ENCODE measurements at places on chromosomes 2 and 18.

- no peak for DNase-seq
These were observed 43.0 kb upstream of the MGAT4A start for GRCh38 chr2:98773907-98774306.

- no peak for DNase-seq
These were observed 17.3 kb downstream of the ZBTB7C start for GRCh38 chr18:48391868-48392267.

DNA sequence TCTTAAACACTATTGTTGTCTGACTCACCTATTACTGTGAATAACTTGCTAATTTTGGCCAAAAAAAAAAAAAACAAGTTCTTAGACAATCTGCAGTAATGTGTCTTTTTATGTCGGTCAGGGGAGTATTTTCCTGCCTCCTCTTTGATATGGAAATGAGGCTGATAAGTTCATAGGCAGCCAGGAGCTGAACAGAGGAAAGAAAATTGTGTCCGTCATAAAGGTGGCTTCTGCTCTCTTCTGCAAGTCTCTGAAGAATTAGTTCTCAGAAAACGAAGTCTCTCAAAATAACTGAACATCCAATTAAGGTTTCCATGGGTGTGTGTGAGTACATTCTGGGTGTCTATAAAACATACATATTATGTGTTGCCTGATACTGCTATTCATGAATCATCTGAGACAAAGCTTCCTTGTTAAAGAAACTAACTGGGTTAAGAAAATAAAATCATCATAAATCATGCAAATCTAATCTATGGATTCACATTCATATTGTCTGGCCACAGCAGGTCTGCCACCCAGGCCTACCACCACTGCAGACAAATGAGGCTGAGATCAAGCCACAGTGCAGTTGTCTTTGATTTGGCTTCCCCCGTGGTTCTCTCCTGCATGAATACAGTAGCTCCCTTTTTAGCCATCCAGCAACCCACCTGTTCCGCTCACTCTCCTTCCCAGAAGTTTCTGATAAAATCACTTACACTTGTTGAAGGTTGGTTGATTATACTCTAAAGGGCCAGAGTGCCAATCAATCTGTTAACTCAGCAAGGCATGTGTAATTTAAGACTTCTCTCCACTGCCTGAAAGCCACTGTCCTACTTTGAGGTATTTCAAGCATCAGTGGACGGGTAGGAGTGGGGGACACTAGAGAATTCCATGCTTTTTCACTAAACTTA, 19.4 kb upstream of the SP5 start:
- DNase-seq, result no peak

DNA sequence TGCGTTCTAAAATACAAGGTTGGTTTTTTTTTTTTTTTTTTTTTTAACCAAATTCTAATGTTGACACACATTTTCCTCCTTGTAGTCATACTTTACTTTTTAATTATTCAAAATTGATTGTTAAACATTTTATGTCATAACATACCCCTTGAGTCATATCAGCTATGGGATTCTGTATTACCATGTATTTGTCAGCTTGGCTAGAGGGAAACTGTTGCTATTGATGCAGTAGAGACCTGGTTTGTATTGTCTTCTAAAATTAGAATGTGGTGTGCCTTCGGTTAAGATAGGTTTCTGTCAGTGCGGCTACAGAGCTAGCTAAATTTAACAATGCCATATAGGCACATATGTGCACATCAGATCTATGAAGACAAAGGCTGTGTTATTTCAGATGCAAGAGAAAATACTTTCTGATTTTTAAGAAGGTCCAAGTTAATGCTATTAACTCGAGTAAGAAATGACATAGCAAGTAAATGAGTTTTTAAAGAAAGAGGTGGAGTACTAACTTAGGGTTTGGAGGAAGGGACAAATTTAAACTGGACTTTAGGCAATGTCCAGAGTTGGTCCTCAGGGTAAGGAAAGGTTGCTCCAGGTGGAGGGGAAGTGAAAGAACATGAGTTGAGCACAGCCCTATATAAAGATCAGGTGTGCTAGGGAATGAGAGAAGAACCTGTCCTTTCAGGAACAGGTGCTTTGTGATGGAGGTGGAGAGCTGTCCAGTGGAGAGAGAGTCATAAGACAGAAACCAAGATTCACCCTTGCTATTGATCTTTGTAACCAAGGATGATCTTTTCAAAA, 152.3 kb downstream of the PRPF40A start:
- DNase-seq, result no peak

- no peak for DNase-seq
These were observed 112.1 kb downstream of the GLI2 start for GRCh38 chr2:120847700-120848321.

DNA sequence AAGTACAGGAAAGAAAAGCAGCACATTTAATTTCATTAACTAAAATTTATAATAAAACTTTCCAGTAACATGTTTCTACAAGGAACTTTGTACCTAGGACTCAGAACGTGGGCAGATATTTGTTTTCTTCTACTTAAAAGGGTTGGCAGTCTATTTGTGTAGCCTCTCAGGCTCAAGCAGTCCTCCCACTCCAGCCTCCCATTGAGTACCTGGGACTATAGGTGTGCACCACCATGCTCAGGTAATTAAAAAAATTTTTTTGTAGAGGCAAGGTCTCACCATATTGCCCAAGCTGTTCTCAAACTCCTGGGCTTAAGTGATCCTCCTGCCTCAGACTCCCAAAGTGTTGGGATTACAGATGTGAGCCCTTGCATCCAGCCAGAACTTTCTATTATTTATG, 36.8 kb downstream of the UGP2 start:
- DNase-seq, result no peak

- no peak for DNase-seq
These were observed 90.0 kb upstream of the TAF1B start for GRCh38 chr2:9753276-9753600.

GRCh38 chr2:29991086-29991485, 69.7 kb upstream of the ALK start:
- no peak for DNase-seq

DNA sequence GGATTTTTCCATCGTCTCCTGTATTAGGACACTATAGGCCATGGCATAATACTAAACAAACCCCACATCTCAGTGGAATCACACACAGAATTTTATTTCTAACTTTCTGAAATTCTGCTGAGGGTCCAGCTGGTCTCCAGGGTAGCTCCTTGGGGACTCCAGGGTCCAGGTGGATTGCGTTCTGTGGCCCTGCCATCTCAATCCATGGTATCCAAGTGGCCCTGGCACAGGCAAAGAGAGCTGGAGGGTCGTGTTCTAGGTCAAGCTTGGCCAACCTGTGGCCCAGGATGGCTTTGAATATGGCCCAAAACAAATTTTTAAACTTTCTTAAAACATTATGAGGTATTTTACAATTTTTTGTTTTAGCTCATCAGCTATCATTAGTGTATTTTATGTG, 134.6 kb downstream of the CTIF start:
- no peak for DNase-seq

GRCh38 chr2:13751955-13752354, 880.6 kb upstream of the LRATD1 start:
- no peak for DNase-seq

GRCh38 chr2:37190290-37190689, 1.8 kb upstream of the SULT6B1 start:
- DNase-seq, result no peak

- DNase-seq, result no peak
These were observed 300.9 kb downstream of the CYP26B1 start for GRCh38 chr2:71846669-71847291.

DNA sequence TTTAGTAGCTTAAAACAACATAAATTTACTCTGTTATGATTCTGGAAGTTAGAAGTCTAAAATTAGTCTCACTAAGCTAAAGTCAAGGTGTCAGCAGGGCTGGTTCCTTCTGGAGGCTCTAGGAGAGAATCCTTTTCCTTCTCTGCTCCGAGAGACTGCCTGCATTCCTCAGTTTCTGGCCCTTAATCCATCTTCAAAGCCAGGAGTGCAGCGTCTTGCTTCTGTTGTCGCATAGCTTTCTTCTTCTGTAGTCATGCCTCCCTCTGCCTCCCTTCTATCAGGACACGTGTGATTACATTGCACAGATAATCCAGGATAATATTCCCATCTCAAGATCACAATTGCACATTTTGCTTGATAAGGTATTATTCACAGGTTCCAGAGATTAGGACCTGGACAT, 35.1 kb downstream of the DAPL1 start:
- DNase-seq, result no peak

Measured in KG1 (cell line).